ENCODE measurements at places on chromosomes 1 and 21.

DNA sequence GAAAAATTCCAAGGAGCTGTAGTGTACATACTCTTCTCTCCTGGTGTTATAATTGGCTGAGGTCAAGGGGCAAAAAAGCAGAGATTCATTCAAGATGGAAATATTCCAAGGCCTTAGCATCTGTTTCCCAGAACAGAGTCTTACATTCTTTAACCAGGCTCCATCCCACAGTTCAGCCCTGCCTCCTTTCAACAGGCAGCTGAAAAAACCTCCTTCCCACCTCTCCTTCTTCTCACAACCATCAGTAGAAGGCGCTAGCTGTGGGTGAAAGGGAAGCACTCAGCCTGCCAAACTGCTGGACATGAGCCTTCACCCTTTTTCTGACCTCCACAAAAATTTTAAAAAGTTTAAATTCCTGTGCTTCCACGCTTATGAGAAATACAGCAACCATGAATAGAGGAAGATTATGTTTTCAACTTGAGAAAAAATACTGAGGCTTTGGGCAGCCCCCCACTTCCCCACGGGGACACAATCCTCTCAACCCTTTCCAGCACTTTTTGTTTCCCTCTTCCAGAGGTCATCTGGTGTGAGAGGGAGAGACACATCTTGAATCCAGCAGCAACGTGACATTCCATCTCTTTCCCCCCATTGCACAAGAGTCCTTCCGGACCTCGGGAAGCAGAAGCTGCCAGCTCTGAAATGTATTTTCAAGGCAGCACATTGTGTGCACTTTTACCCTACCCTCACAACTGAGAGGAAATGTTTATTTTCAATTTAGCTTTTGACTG is 43.2 kb upstream of the FMO2 start:
- DNase-seq = no peak

GRCh38 chr1:246814890-246815289 is 90.7 kb downstream of the SCCPDH start:
- DNase-seq = no peak

DNA sequence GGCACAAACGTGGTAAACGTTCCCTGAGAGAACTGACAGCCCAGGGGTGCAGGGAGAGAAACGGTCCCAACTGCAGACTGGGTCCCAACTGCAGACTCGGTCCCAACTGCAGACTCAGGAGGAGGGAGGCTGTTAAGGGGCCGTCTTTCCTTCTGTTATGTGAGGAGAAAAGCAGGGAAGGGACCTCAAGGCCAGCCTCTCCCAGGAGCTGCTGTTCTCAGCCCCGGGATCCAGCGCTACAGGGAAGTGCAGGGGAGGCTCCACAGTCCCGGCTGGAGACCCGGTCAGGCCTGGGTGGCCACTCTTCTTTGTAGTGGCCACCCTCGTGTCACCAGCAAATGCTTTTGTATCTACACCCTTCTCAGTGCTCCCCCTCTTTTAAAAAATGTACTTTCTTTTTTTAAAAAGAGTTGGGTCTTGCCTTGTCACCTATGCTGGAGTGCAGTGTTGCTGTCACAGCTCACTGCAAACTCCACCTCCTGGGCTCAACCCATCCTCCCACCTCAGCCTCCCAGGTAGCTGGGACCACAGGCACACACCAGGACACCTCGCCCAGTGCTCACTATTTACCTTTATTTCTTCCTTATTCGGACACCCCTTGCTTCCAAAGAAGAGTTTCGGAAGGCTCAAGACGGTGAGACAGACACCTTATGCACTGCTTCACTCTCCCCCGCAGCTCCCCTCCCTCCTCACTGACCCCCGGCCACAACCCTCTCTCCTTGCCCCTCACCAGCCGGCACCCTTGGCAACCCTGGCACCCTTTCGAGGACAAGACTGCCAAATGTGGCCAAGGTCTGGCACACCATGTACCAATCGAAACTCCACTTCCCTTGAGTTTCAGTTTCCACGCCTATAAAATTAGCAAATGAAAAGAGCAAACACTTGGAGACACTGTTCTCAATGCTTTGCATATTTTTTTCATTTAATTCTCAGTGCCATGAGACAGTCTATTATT is 21.8 kb downstream of the CAPN2 start:
- DNase-seq = no peak

GRCh38 chr1:156498432-156499193 is 2.0 kb downstream of the MEF2D start:
- no peak for DNase-seq

GRCh38 chr1:15259622-15260007 is 12.6 kb downstream of the FHAD1 start:
- no peak for DNase-seq

- no peak for DNase-seq
These were observed 91.1 kb downstream of the STUM start for GRCh38 chr1:226639631-226640061.

Data from neuronal stem cell (in vitro differentiated cells).